CD4-positive, CD25-positive, alpha-beta regulatory T cell (primary cell): ENCODE measurements at places on chromosomes 5 and 9. TPM values are rescaled to one million over a fixed set of nuclear protein-coding genes. Genes with fewer than 3 reads are reported as not detected.

- no peaks in the 10 kb centered on the region for H3K4me1 ChIP-seq
- no peak for DNase-seq
- no peak overlapping the region for H3K4me3 ChIP-seq
- no peaks in the 10 kb centered on the region for H3K36me3 ChIP-seq
Observed at GRCh38 chr5:38497946-38498345, 58.5 kb downstream of the LIFR start.

GRCh38 chr5:37495668-37496347 lies 116.7 kb downstream of the WDR70 start:
- DNase-seq = no peak
- no peak overlapping the region for H3K4me3 ChIP-seq

DNA sequence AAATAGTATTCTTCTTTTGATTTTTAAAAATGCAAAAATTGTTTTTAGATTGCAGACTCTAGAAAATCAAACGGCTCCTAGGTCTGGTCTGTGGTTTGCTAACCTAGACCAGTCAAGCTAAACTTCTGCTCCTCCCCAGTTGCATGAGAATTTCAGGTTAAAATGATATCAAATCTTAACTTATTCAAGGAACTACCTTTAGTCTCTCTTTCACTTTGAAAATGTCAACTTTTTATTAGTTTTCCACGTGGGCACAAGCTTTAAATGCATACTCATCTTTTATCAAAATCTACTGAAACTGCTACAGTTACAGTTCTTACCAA lies 8.8 kb downstream of the CAMK4 start:
- peak overlapping the region; percentile 98 for H3K4me3 ChIP-seq
- no peaks in the 10 kb centered on the region for H3K36me3 ChIP-seq
- H3K27ac ChIP-seq = peak overlapping the region; percentile 87

GRCh38 chr5:173291722-173292658 lies 36.2 kb downstream of the STC2 start:
- no peak overlapping the region for H3K27ac ChIP-seq
- H3K36me3 ChIP-seq = no peaks in the 10 kb centered on the region
- H3K4me1 ChIP-seq = peaks cover 11% of the 10 kb centered on the region
- H3K4me3 ChIP-seq = no peak overlapping the region
- DNase-seq = no peak
- peaks cover 12% of the 10 kb centered on the region for H3K27me3 ChIP-seq

- H3K4me1 ChIP-seq = no peaks in the 10 kb centered on the region
- H3K27me3 ChIP-seq = no peaks in the 10 kb centered on the region
- H3K27ac ChIP-seq = no peak overlapping the region
- no peaks in the 10 kb centered on the region for H3K36me3 ChIP-seq
- no peak overlapping the region for H3K4me3 ChIP-seq
Observed at GRCh38 chr5:9596171-9596780, 33.9 kb downstream of the TAS2R1 start.

- DNase-seq = no peak
- H3K4me1 ChIP-seq = peaks cover 19% of the 10 kb centered on the region
- H3K27me3 ChIP-seq = no peaks in the 10 kb centered on the region
- H3K27ac ChIP-seq = no peak overlapping the region
- no peaks in the 10 kb centered on the region for H3K36me3 ChIP-seq
Observed at GRCh38 chr9:111980398-111980797, 83.8 kb downstream of the UGCG start.

- DNase-seq = no peak
- H3K4me3 ChIP-seq = no peak overlapping the region
- no peak overlapping the region for H3K27ac ChIP-seq
- no peaks in the 10 kb centered on the region for H3K36me3 ChIP-seq
- H3K4me1 ChIP-seq = peaks cover 10% of the 10 kb centered on the region
- H3K27me3 ChIP-seq = peaks cover 3% of the 10 kb centered on the region
Observed at GRCh38 chr9:88994469-88995199, 3.4 kb downstream of the S1PR3 start.

DNA sequence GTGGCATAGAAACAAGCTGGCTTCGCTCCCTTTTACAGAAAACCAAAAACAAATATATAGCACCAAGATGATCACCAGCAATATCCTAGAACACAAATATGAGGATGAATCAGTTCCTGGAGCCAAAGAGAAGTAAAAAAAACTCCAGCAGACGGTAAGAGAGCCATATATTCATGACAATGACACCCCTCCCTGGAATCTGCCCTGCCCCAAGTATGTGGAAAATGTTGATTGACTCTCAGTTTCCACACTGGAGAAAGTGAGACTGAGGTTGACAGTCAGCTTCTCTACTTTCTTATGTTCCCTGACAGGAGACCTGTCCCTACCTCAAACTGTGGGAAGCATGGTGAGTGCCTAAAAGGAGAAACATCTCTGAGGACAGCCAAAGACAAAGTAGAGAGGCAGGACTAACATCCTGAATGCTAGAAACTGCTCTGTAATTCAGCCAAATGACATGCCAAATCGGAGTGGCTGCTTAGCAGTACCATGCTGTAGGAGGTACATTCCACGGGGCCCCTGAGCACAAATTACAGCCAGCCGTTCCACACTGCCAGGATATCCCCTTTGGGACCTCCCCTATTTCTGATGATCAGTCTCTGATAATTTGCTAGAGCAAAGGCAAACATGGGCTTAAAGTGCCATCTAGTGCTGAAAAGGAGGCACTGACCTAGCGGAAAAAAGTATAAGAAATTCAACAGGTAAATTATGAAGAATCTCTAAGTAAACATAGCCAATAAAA lies 424.0 kb upstream of the RGMB start:
- H3K27me3 ChIP-seq = no peaks in the 10 kb centered on the region
- H3K27ac ChIP-seq = no peak overlapping the region
- no peak for DNase-seq
- H3K4me1 ChIP-seq = no peaks in the 10 kb centered on the region

DNA sequence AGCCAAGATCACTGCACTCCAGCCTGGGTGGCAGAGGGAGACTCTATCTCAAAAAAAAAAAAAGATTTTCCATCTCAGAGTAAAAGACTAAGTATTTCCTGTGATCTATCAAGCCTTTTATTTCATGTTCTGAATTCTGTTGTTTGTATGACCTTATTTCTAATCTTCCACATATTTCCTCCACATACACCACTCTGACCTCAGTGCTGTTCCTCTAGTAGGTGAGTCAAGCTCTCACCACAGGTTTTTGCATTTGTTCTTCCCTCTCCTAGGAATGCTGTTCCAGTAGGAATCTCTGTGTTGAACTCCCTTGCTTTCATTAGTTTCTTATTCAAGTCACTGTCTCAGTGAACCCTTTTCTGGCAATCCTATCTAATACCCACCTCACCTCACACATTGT lies 68.1 kb downstream of the INVS start:
- no peaks in the 10 kb centered on the region for H3K4me1 ChIP-seq
- no peak for DNase-seq
- no peak overlapping the region for H3K27ac ChIP-seq
- H3K4me3 ChIP-seq = no peak overlapping the region
- no peaks in the 10 kb centered on the region for H3K36me3 ChIP-seq

GRCh38 chr9:73863924-73864323 lies 633.2 kb upstream of the RORB start:
- no peaks in the 10 kb centered on the region for H3K27me3 ChIP-seq
- H3K36me3 ChIP-seq = no peaks in the 10 kb centered on the region
- no peak overlapping the region for H3K4me3 ChIP-seq
- H3K4me1 ChIP-seq = no peaks in the 10 kb centered on the region

DNA sequence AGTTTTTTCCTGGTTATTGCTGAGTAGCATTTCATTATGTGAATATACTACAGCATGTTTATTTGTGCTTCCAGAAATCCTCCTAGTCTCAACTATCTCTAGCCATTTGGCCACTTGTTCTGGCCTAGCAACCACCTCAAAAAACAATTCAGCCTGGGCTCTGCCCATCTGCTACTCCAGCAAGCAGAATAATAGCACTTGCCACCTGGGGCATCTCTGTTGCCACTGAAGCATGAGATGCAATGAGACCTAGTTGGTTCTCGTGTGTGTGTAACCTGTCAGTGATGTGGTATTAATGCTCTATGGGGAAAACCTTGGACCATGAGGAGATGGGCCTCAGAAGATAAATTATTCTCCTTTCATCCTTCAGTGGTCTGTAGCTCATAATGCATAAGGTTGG lies 129.5 kb downstream of the RNF180 start:
- H3K27me3 ChIP-seq = no peaks in the 10 kb centered on the region
- no peaks in the 10 kb centered on the region for H3K4me1 ChIP-seq
- H3K36me3 ChIP-seq = no peaks in the 10 kb centered on the region
- no peak for DNase-seq

DNA sequence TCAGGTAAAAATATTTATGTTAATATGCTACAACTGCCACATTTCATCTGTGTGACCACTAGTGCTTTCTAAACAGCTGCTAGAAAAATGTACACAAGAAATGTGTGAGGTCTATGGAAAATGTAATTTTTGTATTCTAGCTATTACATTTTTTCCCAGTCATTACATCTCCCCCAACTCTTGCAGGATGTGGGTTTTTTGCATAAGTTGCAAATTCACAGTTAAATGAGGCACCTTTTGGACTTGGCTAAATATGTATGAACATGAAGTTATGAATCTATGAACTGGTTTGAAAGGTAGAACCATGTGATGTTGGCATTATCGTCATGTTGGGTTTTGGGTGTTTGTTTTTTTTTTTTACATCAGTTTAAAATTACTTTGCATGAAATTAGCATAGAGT lies 590.4 kb upstream of the WWC1 start:
- H3K27ac ChIP-seq = no peak overlapping the region
- no peaks in the 10 kb centered on the region for H3K4me1 ChIP-seq
- H3K27me3 ChIP-seq = no peaks in the 10 kb centered on the region
- no peak for DNase-seq
- no peaks in the 10 kb centered on the region for H3K36me3 ChIP-seq

DNA sequence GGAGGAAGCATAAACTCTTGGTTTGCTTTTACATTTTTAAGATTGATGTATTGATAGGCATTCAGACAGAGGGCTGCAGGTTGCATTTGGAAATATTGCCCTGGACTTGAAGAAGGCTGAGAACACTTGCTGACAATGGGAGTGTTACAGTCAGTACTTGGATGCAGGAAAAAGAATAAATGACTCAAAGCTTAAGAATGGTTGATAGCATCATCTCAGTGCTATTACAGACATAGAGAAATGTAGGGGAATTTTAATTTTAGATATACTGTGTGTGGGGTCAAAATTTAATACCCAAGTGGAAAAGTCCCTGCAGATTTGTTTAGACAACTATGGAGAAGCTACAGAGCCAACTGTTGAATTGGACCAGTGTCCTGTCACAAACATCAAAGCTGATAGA lies 101.1 kb downstream of the ISL1 start:
- H3K4me1 ChIP-seq = no peaks in the 10 kb centered on the region
- no peak for DNase-seq
- H3K27me3 ChIP-seq = no peaks in the 10 kb centered on the region
- no peak overlapping the region for H3K27ac ChIP-seq
- no peak overlapping the region for H3K4me3 ChIP-seq
- no peaks in the 10 kb centered on the region for H3K36me3 ChIP-seq

DNA sequence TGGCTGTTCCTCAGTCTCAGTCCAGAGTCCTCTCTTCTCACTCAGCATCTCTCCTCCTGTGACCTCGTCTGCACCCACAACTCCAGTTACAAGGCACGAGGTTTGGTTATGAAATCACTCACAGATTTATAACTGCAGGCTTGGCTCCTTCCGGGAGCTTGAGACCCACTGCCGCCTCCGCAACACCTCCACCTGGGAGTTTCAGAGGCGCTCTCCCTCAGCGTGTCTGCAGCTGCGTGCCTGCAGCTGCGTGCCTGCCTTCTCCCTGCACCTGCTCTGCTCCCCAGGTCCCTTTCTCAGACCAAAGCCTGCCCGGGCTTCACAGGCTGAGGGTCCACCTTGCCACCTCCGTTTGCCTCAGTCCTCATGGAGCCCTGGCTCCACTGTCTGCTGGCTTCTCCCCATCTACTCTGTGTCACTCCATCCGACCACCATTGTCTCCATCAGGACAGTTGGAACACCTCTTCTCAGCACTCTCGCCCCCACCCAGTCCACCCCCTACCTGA lies 51.5 kb downstream of the HRH2 start:
- peaks cover 12% of the 10 kb centered on the region for H3K36me3 ChIP-seq
- H3K27me3 ChIP-seq = no peaks in the 10 kb centered on the region
- no peaks in the 10 kb centered on the region for H3K4me1 ChIP-seq
- no peak overlapping the region for H3K27ac ChIP-seq
- DNase-seq = no peak
- no peak overlapping the region for H3K4me3 ChIP-seq

DNA sequence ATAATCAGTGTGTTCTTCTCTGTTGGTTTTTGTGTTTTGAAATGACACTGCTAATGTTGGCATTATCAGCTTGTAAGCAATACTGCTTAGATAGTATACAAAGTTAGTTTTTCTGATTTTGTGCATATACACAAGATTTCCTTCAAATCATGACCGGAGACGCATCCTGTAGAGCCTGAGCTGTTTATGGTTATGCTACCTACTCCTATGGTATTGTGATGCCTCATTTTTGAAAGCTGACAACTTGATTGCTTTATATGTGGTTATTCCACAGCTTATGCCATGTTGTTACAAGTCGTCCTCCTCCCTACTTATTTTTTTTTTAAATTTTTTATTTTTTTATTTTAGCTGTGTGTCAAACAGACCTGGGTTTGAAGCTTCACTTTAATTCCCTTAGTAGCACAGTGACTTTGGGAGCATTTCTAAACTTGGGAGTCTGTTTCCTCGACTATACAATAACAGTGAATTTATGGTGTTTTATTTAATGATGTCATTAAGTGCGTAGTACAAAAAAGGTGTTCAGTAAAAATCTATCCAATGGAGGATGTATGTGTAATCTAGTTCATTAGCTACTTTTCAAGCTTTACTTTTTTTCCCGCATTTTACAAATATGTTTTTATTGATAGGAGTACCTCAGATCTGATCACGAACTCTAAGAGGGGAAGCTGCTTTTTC lies 59.5 kb downstream of the PARP8 start:
- no peaks in the 10 kb centered on the region for H3K36me3 ChIP-seq
- no peaks in the 10 kb centered on the region for H3K27me3 ChIP-seq
- DNase-seq = no peak

DNA sequence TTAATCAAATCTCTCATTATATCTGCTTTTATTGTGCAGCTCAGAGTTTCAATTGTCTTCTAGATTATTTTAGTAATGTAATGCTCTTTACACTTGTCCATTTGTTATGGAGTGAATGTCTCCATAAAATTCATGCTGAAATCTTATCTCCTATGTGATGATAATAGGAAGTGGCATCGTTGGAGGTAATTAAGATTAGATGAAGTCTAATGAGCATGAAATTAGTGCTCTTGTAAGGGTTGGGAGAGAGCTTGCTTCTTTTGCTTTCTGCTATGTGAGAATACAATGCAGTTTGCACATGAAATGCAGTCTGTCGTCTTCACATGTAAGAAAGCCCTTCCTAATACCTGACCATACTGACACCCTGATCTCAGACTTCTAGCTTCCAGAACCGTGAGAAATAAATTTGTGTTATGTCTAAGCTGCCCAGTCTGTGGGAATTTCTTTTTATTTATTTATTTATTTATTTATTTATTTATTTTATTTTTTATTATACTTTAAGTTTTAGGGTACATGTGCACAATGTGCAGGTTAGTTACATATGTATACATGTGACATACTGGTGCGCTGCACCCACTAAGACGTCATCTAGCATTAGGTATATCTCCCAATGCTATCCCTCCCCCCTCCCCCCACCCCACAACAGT lies 1399.2 kb upstream of the CDH6 start:
- H3K36me3 ChIP-seq = no peaks in the 10 kb centered on the region
- no peaks in the 10 kb centered on the region for H3K27me3 ChIP-seq
- H3K27ac ChIP-seq = no peak overlapping the region
- no peaks in the 10 kb centered on the region for H3K4me1 ChIP-seq
- no peak for DNase-seq

The ZDHHC11 gene
- not detected for polyA plus RNA-seq

The UGT3A2 gene
- polyA plus RNA-seq = 0.20 TPM

The FBP1 gene
- polyA plus RNA-seq = 4.8 TPM

The HRH2 gene
- polyA plus RNA-seq = 2.1 TPM

The EIF4E1B gene
- polyA plus RNA-seq = not detected

The SPATA31A3 gene
- not detected for polyA plus RNA-seq
